ENCODE measurements at places on chromosomes 1 and 21.

GRCh38 chr1:150604226-150604588 is 24.8 kb upstream of the MCL1 start:
- no peak for DNase-seq

GRCh38 chr1:114540272-114540671 is 29.3 kb upstream of the TRIM33 start:
- no peak for DNase-seq

DNA sequence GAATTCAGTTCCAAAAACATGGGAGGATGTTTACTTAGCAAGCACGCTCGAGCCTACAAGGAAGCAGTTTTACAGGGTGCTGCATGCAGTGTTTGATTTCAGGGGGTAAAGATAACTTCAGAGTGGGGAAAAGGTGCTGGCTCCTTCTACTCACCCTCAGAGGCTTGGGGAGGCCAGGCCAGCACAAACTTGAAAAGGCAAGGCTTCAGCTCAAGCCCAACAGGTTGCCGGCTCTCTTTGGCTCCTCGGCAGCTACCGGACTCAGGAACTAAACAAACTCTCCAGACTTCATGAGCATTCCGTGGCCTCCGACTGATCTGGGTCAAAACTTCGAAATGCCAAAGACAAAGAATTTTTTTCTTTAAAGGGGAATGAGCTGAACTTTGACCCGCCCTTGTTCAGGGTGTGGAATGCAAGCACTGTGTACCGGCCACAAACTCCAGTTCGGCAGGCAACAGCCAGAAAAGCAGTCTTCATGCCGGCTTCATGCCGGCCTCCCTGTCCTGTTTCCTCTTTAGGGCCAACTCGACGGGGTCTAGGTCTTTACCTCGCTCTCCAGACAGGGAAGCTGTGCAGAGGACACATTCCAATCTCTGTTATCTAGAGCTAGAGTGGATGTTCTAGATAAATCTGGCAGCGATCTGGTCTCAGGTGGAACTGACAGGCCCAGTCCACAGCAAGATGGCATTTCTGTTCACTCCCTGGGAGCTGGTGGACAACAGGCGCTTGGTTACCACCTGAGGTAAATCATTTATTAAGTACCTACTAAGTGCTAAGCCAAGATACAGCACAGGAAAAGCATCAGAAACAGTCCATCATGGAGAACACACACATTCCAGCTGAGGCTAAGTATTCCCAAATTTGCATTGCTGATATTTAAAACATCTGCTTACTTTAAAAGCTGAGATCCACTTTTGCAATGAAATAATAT is 75.0 kb downstream of the CD46 start:
- peak; percentile 40 for DNase-seq

DNA sequence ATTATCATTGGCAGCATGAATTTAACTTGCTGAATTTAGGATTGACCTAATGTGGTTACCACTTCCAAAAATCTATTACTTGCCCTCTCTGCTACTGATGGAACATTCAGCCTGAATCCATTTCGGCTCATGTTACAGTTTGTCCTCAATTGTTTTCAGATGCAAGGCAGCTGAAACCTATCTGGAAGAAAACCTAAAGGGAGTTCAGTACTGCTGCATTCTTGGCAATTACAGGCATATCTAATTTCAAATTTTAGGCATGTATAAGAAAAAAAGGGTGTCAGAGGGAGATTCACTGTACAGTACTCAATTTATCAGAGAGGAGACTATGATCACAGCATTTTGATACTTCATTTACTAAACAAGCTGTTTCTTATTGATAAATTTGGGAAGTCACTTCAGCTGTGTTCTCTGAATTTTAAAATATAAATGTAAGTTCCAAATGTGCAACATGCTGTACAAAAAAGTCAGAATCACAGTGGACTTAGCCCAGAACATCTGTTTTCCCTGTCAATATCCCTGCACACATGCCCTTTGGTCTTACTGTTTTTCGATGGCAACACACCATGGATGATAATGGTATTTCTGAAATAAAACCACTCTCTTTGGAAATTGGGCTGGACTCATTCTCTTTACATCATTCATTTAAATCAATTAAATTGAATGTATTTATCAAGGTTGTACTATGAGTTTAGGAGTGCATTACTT is 651.6 kb upstream of the ADGRL4 start:
- DNase-seq = no peak

DNA sequence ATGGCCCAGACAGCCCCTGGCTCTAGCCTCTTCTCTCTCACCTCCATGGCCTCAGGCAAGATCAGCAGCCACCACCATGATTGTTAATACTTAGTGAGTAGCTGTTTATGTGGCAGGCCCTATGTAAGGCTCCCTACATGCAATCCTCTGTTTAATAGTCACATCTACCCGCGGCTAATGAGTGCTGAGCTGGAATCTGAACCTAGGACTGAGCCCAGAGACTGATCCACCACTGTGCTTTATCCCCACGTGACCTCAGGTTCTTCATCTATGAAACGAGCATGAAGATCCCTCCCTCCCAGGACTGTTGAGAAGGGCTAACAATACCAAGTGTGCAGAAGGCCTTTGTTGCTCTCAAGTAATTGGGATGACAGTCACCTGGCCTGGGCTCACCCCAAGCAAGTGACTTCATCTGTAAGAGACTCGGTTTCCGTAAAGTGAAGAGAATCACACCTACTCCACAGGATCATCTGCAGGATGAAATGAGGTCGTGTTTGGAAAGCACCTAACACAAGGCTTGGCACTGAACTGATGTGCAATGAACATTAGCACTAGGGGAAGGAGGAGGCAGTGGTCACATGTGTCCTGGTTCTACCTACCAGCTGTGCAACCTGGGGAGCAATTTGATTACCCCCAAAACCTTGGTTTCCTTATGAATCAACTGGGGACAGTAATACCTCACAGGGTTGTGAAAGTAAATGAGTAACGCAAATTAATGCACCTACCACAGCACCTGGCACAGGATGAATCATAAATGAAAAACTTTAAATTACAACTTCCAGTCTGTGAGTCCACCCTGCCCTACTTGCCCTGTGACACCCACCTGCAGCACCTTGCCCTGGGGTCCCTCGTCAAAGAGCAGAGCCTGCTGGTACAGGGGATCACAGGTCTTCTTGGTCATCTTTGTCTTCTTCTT is 37.2 kb downstream of the RIMS3 start:
- no peak for DNase-seq

- no peak for DNase-seq
These were observed 413.3 kb upstream of the ZRANB2 start for GRCh38 chr1:71494163-71494562.

DNA sequence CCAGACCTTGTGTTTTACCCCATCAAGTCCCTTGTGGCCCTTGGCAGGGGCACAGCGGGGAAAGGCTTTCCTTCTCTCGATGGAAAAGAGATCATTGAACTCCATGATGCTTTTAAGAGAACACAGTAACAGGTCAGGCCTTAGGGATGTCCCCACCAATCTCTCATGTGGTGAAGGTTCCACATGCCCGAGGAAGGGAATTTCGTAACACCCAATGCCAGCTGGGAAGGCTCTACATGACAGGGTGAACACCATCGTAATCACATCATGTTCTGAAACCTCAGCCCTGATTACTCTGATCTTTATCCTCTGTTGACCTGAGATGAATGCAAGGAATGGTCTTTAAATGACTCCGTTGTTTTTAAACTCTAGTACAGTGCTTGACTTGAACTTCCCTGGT is 105.5 kb upstream of the SPAG17 start:
- DNase-seq = no peak

- DNase-seq = no peak
These were observed 1.7 kb downstream of the FMN2 start for GRCh38 chr1:240093120-240093961.

- DNase-seq = no peak
These were observed 3.6 kb upstream of the MAN1A2 start for GRCh38 chr1:117363571-117364048.

DNA sequence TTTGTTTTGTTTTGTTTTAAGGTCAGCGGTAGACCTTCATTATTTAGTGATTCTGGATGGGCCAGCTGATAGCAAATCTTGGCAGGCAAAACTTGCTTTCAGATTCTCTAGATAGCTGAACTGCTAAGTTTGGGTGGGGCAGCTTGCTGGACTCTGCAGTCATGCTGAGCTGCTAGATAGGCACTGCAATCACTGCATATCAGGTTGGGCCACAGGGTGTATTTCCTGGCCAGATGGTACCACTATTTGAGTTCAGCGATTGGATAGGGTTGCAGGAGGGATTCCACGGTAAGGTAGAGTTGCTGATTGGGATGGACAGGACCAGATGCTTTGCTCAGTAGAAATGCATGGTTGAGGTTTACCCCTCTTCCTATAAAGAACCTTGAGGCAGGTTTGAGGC is 579.3 kb upstream of the ADGRL4 start:
- no peak for DNase-seq

DNA sequence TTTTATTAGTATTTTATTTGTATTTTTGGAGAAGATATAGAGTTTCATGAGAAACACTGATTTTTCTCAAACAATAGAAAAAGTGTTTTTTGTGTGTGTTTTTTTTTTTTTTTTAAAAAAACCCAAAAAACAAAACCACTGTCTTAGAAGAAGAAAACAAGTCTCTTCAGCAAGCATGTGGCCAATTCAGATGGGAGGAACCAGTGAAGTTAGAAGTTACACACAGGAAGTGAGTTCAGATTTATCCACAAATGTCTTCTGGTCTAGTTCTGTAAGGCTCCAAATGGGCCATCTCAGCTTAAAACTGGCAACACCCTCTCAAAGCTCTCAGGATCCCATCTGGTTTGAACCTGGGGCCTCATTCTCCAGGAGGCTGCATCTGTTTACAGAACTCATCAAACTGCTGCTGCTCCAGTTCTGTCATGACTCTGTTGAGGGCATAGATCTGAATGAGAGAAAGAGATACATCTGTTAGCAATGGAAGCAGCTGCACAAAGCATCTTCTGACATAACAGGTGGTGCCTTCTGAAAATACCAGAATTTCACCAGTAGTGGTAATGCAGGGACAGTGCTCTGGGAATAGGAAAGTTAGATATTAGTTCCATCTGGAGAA is 9.8 kb upstream of the ERMAP start:
- no peak for DNase-seq

- no peak for DNase-seq
These were observed 140.7 kb upstream of the VAMP3 start for GRCh38 chr1:7630378-7630777.

DNA sequence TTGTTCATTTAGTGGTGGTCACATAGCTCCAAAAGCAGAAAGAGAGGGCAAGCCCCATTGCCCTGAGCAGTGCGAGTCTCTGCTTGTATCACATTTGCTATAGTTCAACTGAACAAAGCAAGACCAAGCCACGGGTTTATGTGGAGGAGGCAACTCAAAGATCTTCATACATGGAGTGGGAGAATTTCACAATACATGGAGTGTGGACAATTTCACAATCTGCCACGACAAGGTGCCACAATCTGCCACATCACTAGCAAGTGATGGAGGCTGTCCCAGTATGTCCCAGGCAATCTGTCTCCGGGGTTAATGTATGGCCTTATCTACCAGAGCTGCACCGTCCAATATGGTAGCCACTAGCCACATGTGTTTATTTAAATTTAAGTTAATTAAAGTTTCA is 44.5 kb upstream of the DYRK1A start:
- DNase-seq = no peak

GRCh38 chr1:209455661-209456358 is 127.7 kb upstream of the CAMK1G start:
- no peak for DNase-seq

- DNase-seq = no peak
These were observed 34.4 kb upstream of the COL18A1 start for GRCh38 chr21:45370575-45370974.

GRCh38 chr1:15154480-15155036 is 1.0 kb downstream of the TMEM51 start:
- DNase-seq = no peak

GRCh38 chr1:239718571-239718970 is 332.2 kb downstream of the CHRM3 start:
- DNase-seq = no peak

DNA sequence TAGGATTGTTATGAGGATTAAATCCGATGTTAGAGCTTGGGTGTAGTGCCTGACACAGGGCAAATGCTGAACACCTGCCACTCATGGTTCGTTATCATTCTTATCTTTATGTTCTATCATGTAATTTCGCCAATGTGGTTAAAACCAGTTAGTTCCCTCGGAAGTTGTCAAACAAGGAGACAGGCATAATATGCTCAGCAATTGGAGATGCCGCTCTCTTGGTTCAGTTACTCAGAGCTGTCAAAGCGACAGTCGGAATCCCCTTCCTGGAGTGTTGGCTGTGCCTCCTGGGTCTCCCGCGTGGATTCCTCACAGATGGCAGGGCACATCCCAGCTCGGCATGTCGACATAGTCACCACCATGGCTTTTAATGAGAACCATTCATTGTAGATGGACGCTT is 192.2 kb downstream of the ROR1 start:
- no peak for DNase-seq

DNA sequence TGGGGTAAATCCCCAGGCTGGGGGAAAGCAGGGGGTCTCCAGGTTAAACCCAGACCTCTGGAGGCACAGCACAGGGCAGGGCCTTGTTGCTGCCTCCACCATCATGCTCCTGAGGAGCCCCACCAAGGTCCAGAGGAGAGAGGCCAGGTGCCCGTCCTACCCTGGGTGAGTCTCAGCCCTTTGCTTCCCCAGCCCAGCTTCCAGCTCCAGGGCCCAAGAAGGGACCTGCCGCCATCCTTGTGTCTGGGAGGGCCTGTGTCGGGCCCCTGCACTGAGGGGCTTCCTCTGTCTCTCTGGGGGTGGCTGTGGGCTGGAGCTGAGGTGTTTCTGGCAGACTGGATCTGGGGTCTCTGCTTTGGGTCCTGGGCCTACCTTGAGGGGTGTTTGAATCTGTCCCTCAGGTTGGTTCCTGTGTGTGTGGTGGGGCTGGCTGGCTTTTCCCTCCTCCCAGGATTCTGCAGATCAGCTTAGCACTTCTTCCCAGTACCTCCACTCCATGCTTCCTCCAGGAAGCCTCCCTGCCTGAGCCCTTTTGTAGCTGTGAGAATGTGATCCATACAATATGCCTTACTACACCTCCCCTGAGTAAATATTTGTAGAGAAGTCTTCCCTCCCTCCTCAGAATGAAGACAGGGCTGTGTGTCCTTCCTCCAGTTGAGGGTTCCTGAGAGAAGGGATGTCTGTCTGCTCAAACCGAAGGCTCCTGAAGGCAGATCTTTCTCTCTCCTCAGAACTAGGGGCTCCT is 6.2 kb downstream of the GPR3 start:
- no peak for DNase-seq

DNA sequence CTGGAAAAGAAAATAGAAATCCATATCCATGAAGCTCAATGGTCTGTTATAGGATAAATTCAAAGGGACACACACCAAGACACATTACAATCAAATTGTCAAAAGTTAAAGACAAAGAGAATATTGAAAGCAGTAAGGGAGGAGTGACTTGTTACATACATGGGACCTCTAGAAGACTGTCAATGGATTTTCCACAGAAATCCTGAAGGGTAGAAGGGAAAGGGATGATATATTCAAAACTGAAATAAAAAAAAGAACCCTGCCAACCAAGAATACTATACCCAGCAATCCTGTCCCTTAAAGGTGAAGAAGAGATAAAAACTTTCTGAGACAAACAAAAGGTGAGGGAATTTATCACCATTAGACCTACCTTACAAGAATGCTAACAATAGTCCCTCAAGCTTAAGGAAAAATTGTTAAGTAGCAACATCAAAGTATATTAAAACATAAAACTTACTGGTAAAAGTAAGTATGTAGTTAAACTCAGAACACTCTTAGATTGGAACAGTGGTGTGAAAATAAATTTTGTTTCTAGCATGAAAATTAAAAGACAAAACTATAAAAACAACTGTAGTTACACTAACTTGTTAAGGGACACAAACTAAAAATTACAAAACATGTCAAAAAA is 103.2 kb upstream of the APP start:
- DNase-seq = no peak

- no peak for DNase-seq
These were observed 117.5 kb downstream of the FOXD2 start for GRCh38 chr1:47555306-47555705.
